ENCODE measurements at places on chromosomes 4 and X.

- DNase-seq, result no peak
- no peaks in the 10 kb centered on the region for H3K4me1 ChIP-seq
- no peaks in the 10 kb centered on the region for H3K27me3 ChIP-seq
- peak overlapping the region; percentile 41 for H3K4me3 ChIP-seq
- peak overlapping the region; percentile 12 for H3K27ac ChIP-seq
These were observed 390.1 kb downstream of the ANKRD50 start for GRCh38 chr4:124322234-124323065.

- H3K4me3 ChIP-seq, result no peak overlapping the region
- H3K27ac ChIP-seq, result no peak overlapping the region
- no peak for DNase-seq
These were observed 139.9 kb upstream of the ATP6AP2 start for GRCh38 chrX:40440866-40441265.

DNA sequence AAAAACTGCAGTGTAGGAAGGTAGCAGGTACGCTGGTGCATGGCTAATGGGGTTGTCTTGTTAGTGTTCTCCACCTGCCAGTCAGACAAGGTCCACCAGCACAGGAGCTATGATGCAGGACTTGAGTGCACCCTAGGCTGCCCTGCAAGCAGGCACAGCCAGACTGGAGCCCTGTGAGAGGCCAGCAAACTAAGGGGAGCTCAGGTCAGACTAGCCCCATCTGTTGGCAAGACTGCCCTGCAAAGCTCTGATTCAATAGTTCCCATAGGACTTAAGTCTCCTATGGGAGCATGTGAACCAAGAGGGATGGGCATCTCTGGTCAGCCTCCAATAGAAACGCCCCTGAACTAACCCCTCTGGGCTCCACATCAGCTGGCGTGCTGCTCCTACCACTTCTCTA lies 1307.3 kb downstream of the C4orf33 start:
- H3K27ac ChIP-seq, result no peak overlapping the region
- no peaks in the 10 kb centered on the region for H3K27me3 ChIP-seq
- no peak for DNase-seq
- no peak overlapping the region for H3K4me3 ChIP-seq

- H3K4me1 ChIP-seq, result peaks cover 51% of the 10 kb centered on the region
- H3K36me3 ChIP-seq, result no peaks in the 10 kb centered on the region
- peak overlapping the region; percentile 83 for H3K27ac ChIP-seq
- H3K4me3 ChIP-seq, result no peak overlapping the region
These were observed 73.9 kb downstream of the FAT4 start for GRCh38 chr4:125388613-125389012.

Data from left ventricle myocardium inferior (tissue), 1 donor.